ENCODE measurements at places on chromosomes 2 and 18.

- ATAC-seq, result no peak
Observed at GRCh38 chr2:24490181-24490689, 819 bp upstream of the NCOA1 start.

DNA sequence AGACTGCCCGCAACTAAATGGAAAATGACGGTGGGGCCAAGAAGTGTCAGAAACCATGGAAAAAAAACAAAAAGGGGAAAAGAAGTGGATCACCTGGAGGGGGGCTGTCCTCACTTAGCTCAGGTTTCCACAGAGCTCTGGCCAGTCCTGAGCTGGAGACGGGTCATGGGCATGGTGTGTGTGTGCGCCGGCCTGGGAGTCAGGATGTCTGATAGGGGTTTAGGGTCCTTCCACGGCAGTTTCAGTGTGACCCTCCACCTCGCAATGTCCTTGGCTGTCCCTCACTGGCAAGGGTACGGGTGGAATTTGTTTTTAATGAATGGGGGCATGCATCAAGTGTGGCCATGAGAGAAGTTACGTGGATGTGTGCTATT, 133.2 kb upstream of the MEIS1 start:
- ATAC-seq, result no peak

DNA sequence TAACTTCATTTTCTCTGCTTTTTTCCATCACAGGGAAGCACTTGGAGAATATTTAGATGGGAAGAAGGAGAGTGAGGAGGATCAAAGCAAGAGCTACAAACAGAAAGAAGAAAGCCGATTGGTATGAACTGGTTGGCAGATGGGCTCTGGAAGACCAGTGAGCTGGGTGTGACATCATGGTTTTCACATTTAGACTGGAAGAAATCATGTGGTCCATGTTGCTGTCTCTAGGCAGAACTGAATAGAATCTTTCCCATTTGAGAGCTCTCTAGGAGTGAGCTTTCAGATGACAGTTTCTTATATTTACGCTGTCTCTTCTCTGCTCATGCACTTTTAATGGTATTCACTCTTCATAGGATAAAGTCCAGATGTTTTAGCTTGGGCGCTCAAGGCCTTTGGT, 12.6 kb downstream of the DRC1 start:
- ATAC-seq, result no peak

DNA sequence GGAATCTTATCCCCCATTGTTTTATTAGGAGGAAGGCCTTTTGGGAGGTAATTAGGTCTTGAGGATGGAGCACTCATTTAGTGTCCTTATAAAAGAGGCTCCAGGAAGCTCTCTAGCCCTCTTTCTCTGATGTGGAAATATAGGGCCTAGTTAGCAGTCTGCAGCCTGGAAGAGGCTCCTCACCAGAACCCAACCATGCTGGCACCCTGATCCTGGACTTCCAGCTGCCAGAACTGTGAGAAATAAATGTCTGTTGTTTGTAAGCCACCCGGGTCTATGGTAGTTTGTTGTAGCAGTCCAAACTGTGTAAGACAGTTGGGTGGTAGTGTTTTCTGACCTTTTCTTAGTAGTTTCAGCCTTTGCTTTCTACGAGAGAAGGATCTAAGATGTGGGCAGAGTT, 100.7 kb downstream of the KIAA1328 start:
- ATAC-seq, result no peak

DNA sequence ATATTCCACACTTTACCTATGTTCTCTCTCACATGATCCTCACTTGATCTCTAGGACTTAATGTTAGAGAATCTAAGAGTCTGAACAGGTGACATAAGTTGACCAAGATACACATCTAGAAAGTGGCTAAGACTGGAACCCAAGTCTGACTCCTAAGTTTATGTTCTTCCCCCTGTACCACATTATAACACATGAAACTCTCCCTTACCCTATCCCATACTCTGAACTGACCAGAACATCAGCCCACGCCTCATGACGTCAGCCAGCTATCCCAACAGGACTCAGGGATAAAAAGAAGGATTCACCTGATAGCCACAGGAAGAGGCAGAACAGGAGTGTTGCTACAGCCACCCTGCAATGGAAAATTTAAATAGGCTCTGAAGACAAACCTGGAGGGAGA, 392.2 kb downstream of the ZEB2 start:
- no peak for ATAC-seq

- ATAC-seq, result no peak
Observed at GRCh38 chr2:177501186-177501585, 108.6 kb downstream of the AGPS start.

DNA sequence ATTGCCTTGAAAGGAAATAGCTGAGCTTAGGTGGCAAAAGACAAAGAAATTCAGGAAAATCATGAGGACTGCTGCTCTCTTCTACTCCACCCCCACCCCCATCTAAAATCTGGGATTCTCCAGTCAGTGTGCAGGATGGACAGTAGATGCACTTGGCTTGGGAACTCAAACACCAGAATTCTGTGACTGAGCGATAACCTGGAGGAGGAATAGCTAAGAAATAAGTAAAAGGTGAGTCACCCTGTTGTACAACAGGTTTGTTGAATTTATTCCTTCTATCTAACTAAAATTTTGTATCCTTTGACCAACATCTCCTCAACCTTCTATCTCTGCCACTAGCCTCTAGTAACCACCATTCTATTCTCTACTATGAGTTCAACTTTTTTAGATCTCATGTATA, 1029.9 kb upstream of the ACVR2A start:
- ATAC-seq, result no peak

DNA sequence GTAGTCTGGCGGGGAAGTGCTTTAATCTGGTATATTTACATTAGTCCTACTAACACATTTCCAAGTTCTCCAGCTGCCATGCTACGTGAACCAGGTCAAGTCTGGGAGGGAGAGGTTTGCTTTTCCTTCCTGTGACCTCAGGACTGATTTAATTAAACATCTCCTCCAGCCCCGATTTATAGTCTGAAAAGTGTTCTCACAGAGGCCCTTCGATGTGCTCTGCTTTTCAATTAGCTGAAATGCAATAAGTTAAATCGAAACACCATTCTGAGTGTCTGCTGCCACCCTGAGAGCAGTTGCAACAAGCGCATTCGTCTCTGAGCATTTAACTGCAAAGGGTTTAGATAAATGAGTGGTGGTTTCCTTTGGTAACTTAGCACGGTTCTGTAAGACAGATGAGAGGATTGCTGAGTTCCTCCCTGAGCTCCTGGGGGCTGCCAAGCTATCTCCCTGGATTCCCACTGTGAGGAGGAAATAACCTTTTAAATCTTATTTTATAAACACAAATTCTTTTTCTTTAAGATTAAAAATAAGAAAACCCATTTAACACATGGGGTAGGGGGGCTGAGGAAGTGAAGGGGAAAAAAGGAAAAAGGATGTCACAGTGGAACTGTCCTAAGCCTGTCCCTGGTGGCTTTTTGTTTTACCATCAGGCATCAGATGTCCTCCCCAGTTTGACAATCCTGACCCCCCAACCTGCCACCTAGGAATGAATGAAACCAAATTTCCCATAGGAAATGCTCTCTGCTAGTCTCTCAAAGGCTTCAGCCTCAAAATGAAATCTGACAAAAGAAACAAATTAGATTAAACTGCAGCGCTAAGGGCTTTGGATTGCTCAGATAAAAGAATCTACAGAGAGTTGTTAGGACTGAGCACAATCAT, 56.5 kb upstream of the CREB1 start:
- peak; percentile 39 for ATAC-seq

GRCh38 chr2:238899386-238899785, 51.5 kb downstream of the TWIST2 start:
- ATAC-seq, result no peak

DNA sequence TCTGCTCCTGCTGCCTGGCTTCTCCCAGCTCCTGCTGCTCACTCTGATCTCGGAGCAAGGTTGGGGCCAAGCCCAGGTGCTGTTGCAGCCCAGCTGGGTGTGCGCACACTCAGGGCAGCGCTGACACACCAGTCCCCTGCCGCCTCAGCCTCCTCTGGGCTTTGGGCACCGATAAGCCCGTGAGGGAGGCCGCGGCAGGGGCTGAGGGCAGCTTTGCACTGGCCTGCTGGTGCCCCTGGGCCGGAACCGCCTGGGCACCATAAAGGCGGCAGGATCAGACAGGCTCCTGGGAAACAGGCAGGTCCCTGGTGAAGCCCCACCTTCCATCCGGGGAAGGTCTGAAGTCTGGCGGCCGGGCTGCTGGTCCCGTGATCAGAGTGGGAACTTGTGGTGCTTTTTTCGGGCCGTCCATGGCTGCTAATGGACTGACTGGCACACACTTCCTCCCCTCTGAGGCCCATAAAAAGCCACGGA, 14.1 kb upstream of the EML6 start:
- peak; percentile 73 for ATAC-seq
